ENCODE measurements at places on chromosomes 6 and 20. TPM values are rescaled to one million over a fixed set of nuclear protein-coding genes. Genes with fewer than 3 reads are reported as not detected.

Gene GPSM3
- total RNA-seq = 185 TPM

Gene SNAI1
- total RNA-seq = 0.67 TPM

Gene STMND1
- not detected for total RNA-seq

GRCh38 chr6:410555-411395 lies 19.2 kb downstream of the IRF4 start:
- DNase-seq = no peak

- no peak for DNase-seq
Observed at GRCh38 chr6:143426026-143426425, 24.5 kb downstream of the ADAT2 start.

- no peak for DNase-seq
Observed at GRCh38 chr6:56220078-56220477, 27.3 kb downstream of the COL21A1 start.

Measured in activated B cell treated with CpG ODN at 0.5 μM for 24 hours (primary cell).